ENCODE measurements at places on chromosomes 2 and 18. TPM values are rescaled to one million over a fixed set of nuclear protein-coding genes. Genes with fewer than 3 reads are reported as not detected.

DNA sequence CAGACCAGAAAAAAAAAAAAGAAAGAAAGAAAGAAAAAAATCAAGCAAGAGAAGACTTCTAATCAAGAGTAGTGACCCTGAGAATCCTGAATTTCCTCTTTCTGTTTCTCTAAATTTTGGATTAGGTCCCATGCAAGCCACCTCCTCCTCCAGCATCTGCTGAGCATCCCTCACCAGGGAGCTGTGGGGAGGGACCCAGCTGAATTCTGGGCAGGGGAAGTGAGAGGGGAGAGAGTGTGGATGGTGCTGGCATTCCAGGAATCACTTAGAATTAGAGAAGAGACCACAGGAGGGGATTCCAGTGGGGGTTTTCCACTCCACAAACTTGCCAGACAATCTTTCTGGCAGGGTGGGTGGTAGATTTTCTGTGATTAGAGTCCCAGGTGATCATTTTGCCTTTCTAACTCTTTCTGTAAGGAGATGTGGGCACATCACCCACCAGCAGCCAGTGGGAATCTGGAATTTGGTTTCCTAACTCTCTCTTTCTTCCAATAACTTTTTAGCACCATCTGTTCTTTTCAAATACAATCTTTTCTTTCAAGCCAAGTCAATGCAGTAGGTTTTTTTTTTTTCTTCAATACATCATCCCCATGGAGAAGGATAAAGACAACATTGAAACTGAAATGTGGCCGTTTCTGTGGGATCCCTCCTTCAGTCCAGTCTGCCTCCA, 279.2 kb downstream of the CLIP4 start:
- no peak for DNase-seq

Gene EFR3B
- total RNA-seq, result 4.6 TPM

Gene MYO7B
- 37.8 TPM for total RNA-seq

Gene TMSB10
- total RNA-seq, result 5,246 TPM

Gene LYG1
- total RNA-seq, result 0.58 TPM

Gene CRYGC
- total RNA-seq, result not detected

Gene MAP3K19
- total RNA-seq, result not detected
